ENCODE measurements at places on chromosomes 7 and 10.

GRCh38 chr10:110901954-110902819 lies 16.8 kb downstream of the BBIP1 start:
- DNase-seq = peak; percentile 61

GRCh38 chr10:70858759-70859158 lies 29.6 kb downstream of the PCBD1 start:
- DNase-seq = no peak

- no peak for DNase-seq
Observed at GRCh38 chr7:1546909-1547776, 8.9 kb downstream of the TMEM184A start.

DNA sequence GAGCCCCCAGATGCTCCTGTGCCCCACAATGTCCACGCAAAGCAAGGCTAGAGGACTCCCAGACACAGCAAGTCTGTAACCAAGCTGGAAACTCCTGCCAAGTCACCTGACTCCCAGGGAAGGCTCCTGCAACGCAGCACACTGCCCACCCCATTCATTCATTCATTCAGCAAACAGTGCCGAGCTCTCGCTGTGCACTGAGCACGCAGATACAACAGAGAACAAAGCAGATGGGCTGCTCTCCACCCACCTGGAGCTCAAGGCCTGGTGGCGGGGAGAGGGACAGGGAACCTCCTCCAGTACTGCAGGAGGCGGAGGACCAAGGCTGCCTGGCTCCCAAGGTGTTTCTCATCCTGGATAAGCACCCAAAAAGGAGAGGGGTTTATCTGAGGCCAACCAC lies 8.6 kb downstream of the KCNH2 start:
- DNase-seq = no peak

DNA sequence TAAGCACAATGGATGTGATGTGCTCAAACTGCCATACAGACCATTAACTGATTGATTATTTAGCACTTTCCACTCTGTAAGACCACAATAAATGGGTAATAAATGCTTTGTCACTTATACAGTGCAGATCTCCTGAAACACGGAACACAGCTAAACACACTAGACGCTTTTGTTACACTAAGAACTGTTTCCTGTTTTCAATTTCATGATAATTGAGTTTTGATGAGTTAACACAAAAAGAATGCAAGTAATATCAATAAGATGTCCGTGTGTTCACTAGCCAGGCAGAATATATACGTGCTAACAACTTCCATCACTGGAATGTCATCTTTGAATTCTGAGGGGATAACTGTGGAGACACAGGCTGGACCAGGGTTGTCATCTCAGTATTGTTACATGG lies 178.8 kb downstream of the SKAP2 start:
- DNase-seq = no peak

- no peak for DNase-seq
Observed at GRCh38 chr10:48285710-48286109, 11.2 kb upstream of the FRMPD2 start.

- DNase-seq = no peak
Observed at GRCh38 chr10:128563387-128563786, 437.2 kb upstream of the MKI67 start.

- no peak for DNase-seq
Observed at GRCh38 chr10:126349101-126349500, 39.2 kb downstream of the ADAM12 start.

DNA sequence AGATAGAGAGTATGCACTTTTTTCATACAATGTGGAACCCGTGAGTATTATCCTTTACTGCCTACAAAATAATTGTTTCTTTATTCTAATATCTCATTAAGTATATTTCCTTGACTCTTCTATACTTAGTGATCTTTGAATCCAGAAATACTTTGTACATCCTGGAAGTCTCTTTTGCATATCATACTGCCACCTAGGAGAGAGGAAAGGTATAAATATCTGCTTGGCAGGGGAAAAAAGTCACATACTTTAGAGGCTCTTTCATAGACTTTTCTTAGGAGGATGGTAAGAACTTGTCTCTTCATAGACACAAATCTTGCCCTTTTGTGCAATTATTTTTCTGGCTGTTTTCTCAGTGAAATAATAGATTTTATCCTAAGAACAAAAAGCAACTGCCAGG lies 436.0 kb downstream of the PAXIP1 start:
- DNase-seq = no peak

- no peak for DNase-seq
Observed at GRCh38 chr10:70769121-70769520, 16.1 kb downstream of the TBATA start.

DNA sequence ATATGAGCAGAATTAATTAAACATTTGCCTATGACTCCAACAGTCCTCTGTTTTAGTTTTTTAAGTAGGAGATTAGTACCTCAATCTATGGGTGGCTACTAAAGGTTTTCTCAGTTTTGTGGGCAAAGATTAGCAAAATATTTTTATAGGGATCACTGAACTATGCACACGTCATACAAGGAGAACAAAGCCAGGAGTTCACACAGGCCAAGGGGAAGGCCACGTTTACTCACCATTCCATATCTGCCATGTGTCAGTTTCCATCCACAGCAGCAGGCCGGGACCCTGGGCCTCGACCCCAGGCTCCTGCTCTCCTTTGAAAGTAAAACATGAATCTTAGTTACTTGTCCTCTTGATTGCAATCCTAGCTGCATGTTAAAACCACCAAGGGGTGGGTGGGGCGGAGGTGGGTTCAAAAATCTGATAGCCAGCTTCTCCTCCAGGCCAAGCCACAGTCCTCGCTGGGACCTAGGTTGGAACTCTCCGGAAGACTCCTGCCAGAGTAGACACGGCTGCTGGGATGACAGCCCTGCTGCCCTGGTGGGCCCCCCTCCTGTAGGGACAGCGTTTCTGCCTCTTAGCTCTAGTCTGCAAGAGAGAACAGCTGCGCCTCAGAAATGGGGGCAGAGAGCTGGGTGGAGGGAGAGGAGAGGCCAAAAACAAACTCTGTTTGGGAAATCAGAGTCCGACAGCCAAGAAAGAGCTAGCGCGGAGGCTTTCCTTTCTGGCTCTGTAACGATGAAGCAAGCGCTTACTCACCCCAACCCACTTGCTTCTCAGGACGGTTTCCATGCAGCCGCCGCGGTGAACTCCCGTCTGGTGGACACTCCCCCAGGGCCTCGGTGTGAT lies 35.6 kb downstream of the PITRM1 start:
- DNase-seq = no peak

DNA sequence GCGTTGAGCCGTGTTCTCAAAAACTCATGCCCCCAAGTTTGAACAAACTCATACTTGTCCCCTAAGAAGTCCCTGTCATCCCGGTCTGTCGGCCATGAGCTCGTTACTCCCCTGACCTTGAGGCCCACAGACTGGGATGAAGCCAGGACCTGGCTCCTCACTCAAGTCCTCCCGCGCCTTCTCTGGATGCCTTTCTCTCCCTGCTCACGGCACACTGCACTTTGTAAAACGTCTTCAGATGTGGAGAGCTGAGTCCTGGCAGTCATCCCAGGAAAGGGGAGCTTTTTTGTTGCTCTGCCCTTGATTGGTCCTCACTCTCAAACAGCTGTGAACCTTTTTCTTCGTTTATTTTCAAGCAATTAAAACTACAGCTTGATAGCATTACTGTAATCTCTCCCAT lies 110.8 kb downstream of the JAZF1 start:
- DNase-seq = no peak

GRCh38 chr10:43308986-43309385 lies 42.1 kb upstream of the RASGEF1A start:
- DNase-seq = no peak

GRCh38 chr7:93723424-93724124 lies 149.1 kb upstream of the CALCR start:
- DNase-seq = no peak

DNA sequence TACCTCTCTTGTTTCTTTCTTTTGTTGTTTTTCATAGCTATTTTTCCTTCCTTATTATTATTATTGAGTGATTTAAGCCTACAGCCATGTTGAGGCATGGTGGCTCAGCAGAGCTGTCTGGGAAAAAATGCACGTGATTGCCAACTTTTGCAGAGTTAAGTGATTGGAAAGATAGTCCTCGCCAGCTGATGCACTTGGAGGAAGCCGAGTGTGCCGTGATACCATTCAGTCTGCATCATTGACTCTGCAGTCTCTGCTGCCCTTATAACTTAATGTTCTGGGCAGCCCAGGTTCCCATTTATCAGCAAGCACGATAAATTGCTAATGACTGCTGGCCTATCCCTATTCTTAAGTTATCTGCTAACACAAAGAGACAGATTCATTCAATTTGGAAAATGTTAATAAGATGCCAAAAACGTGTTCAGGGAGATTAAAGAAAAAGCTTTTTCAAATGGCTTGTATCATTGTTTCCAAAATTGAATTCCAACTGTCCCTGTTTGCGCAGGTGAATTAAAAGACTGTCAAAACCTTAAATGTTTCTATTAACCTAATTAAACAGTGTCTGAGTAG lies 232.9 kb upstream of the NPY start:
- DNase-seq = no peak

- no peak for DNase-seq
Observed at GRCh38 chr10:27713941-27714340, 31.7 kb downstream of the MKX start.

DNA sequence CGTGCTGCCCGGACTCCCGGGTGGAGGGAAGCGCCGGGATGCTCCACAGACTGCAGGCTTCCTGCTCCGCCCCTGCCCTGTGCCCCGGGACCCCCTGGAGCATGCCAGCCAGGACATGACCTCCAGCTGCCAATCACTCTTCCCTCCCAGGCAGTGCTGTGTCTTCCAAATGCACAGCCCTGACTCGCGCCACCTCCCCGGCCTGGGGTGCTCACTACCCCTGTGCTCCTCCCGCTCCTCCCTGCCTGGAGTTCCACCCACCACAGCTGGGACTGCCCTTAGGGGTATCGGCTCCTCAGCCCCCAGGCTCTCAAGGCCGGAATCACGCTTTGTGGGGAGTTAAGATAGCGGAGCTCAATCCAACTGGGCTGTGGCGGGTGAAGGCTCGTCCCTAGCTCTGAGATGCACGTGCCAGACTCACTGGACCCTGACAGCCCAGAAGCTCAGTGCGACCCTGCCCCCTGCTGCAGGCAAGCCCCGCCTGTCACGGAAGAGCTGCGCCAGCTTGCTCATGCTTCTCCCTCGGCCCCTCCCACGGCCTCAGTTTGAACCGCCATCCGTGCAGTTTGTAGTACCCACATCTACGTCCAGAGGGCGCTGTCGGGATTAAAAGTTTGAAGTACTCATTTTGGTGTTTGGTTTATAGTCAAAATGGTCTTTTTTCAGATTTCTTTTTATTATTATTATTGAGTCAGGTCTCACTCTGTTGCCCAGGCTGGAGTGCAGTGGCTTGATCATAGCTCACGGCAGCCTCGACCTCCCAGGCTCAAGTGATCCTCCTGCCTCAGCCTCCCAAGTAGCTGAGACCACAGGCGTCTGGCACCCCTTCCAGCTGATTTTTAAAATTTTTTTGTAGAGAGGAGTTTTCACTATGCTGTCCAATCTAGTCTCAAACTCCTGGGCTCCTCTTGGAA lies 142.5 kb upstream of the TCERG1L start:
- peak; percentile 64 for DNase-seq

DNA sequence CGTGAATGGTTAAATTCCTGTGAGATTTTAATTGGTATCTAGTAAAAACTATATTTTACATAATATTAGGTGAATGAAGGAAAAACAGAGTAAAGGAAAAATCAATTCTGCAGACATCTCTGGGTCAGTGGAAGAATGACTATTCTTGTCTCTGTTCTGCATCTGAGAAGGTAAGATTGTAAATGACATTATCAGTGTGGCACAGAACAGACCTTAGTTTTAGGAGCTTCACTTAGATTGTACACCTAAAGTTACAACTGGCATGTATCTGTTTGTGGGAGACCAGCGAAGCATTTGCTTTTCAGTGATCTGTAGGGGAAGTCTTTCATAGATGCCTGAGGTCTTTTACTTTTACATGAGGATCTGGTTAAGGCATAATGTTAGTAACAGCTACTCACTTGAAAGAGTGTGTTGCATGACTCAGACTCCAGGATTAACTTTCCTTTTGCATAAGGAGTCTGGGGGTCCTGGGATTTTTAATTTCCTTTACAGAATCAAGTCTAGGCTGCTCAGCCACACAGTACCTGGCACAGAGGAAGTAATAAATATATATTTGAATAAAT lies 56.2 kb downstream of the JMJD1C start:
- no peak for DNase-seq

GRCh38 chr10:84179059-84179710 lies 5.6 kb downstream of the GPR15LG start:
- no peak for DNase-seq

GRCh38 chr10:62016623-62017490 lies 115.4 kb downstream of the ARID5B start:
- DNase-seq = no peak

DNA sequence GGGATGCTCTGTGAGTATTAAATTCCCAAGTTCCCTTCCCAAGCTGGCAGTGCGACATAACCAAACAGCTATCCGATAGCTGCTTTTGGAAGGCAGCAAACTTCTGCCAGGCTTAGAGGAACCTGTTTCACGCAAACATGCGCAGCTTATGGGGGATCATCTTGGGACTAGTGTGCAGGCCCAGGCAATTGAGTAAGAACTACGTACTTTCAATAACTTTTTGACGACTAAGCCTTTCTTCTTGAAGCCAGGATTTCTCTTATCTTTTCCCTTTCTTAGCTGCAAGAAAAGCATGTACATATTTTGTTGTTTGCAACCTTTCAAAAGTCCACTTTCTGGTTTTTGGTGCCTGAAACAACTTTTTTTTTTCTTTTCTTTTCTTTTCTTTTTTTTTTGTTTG lies 28.7 kb upstream of the SEPHS1 start:
- no peak for DNase-seq

DNA sequence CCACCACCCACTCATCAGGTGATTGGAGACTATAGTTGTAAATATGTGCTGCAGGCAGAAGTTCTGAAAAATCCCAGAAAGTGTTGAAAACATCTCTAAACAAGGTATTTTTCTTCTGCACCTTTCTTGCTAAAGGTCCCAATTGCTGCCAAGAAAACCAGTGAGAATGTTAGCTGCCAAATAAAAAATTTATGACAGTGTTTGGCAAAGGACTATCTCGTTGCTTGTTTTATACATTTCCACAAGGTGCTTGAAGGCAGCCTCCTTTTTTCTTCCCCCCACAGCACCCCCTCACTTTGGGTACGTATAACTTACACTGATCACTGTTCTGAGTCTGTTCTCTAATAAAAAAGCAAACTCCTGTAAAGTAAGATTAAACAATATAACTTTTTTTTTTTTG lies 158.6 kb upstream of the TCF7L2 start:
- no peak for DNase-seq

DNA sequence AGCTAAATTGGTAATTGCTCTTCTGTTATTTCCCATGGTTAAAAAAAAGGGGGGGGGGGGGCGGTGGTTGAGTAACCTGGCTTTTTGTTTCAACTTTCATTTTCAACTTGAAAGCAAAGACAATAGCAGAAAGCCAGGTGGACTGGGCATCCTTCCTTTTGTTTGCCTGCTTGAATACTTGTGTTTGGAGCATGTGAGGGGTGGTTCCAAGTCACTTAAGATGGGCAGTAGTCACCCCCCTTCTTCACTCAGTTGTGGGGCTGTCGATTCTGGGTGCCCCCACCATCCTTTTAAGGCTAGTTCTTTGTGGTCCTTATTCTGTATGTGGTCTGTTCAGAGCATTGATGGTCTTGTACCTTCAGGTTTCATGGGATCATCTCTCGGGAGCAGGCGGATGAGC lies 165.6 kb upstream of the PRR15 start:
- DNase-seq = no peak

All from activated naive CD4-positive, alpha-beta T cell treated with anti-CD3 and anti-CD28 coated beads, Interleukin-2, amount 50 U/mL, for 16 hours (primary cell).